ENCODE measurements at places on chromosomes 3 and 15. TPM values are rescaled to one million over a fixed set of nuclear protein-coding genes. Genes with fewer than 3 reads are reported as not detected.

Gene SSUH2
- not detected for total RNA-seq

Gene AGBL1
- not detected for total RNA-seq

Gene CD86
- not detected for total RNA-seq

Gene SERPINI2
- total RNA-seq = 0.32 TPM

Gene RTP4
- 1.2 TPM for total RNA-seq

DNA sequence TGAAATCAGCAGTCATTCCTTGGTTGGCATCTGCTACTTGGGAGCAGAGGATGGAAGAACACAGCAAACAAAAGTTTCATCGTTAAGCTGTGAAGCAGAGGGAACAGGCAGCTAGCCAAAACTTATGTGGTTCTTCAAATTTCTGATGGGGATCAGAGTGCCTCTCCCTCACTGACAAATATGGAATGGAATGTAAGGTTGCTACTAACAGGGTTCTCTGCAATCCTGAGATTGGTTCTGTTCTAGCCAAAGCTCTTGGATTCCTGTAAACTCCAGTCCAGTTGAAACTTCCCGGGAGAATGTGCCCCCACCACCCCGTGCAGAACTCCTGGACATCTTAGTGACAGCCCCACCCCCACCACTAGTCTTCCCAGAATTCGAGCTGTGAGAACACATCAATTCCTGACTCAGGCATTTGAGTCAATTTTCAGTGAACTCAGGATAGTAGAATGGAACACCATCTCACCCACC lies 55.9 kb upstream of the PHLDB2 start:
- DNase-seq = peak; percentile 100

DNA sequence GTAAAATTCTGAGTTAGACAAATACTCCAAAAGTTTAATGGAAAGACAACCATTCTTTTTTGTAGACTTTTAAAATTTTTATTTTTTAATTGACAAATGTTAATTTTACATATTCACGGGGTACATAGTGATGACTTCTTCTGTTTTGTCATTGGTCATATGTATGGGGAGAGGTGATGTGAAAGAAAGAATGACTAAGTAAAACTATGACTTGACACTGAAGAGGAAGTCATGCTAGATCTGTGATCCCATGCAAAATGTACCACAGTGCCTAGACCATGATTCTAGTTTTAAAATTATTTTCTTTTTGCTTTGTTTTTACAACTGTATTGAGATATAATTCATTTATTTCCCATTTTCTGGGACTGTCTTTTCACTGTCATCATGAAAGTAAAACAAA lies 281.6 kb downstream of the MBNL1 start:
- no peak for DNase-seq

DNA sequence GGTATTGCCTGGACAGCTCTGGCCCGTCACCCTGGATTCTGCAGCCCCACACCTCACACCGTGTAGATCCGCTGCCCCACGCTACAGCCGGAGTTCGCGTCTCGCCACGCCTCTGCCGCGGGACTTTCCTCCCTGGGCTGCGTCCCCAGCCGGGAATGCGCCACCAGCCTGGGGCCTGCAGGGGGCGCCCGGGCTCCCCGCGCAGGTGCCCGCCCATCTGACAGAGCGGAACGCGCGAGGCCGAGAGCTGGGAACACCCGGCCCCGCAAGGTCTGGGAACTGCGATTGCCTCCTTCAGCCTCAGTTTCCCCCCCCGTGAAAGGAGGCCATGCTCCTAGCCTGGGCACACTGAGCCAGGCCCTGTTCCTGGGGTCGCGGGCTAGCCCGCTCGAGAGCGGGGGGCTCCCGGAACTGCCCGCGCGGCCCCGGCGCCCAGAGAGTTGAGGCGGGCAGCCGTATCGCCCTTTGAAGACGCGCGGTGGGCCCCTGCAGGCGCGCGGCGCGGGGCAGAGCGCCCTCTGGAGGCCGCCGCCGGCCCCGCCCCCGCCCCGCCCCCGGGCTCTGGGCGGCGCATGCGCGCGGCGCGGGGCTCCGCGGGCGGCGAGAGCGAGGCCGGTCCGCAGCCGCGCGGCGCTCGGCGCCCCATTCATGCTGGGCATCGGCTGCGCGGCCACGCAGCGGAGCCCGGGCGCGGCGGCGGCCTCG lies at the start of gene PLXNA1:
TSS of gene PLXNA1 (plus strand) at position 645 of the 705 bp plus-strand sequence. CDS start 5,479 bp downstream, outside the sequence.
- peak; percentile 52 for DNase-seq

DNA sequence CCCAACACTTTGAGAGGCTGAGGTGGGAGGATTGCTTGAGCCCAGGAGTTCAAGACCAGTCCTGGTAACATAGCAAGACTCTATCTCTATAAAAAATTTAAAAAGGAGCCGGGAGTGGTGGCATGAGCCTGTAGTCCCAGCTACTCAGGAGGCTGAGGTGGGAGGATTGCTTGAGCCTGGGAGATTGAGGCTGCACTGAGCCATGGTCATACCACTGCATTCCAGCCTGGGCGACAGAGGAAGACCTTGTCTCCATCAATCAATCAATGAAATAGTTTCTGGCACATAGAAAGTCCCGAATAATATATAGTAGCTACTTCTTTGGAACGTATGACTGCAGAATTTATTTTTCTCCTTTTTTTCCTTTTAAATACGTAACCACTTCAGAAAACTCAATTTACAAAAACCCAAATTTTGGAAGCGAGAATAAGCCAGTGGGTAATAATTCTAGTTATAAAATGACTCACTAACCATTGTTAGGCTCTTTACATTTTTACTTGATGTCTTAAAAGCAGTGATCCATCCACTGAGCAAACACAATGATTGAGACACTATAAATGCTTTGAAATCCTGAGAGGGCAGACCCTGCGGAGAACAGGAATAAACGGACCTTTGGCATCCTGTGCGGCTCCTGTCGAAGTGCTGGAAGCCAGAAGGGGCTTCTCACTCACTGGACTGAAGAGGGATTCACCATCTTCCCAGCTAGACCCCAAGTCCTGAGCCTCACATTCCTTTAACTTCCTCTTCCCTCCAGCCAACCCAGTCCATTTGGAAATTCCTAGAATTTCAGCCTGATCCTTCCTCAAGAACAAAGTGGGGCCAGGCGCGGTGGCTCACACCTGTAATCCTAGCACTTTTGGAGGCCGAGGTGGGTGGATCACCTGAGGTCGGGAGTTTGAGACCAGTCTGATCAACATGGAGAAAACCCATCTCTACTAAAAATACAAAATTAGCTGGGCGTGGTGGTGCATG lies 68.4 kb upstream of the MFGE8 start:
- DNase-seq = peak; percentile 45

- DNase-seq = no peak
Measured at GRCh38 chr3:31707286-31707685, 174.6 kb downstream of the STT3B start.

DNA sequence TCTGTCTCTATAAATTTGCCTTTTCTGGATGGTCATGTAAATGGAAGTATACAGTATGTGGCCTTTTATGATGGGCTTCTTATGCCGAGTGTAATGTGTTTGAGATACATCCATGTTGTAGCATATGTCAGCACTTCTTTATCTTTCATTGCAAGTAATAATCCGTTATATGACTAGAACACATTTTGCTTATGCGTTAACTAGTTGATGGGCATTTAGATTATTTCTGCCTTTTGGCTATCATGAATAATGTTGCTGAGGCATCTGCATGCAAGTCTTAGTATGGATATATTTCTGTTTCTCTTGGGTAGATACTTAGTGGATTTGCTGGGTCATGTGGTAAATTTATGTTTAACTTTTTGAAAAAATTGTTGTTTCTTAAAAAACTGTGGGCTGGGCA lies 19.7 kb downstream of the KAT2B start:
- no peak for DNase-seq

- DNase-seq = no peak
Measured at GRCh38 chr3:71779674-71780377, 5.1 kb downstream of the PROK2 start.

GRCh38 chr3:27625864-27626263 lies 96.3 kb downstream of the EOMES start:
- DNase-seq = no peak

DNA sequence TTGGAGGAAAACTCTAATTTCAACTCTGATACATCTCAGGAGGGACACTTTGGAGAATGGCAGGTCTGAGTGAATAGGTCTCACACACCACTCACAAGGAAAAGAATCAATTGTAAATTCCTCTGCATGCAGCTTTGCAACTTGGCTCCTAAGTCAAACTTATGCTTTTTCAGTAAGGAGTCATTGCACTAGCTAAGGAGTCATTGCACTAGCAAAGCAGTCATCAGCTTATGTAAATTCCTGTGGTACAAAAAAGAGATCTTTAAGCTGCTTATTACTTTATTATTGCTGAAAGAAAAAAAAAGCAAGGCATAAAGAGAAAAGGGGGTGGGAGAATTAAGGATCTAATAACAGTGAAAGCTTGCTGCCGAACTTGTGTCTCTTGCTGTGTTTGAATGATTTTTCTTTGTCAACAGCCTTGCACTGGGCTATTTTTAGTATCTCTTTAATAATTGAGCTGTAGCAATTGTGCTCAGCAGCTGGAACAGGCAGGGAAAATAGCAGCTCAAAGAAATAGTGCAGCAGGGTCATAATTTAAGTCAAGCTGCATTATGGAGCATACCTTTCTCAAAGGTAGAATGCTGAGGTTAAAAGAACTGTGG lies 154.3 kb upstream of the ARPP21 start:
- DNase-seq = no peak

- no peak for DNase-seq
Measured at GRCh38 chr3:38507120-38507519, 11.0 kb downstream of the EXOG start.

- no peak for DNase-seq
Measured at GRCh38 chr3:151931171-151931570, 57.7 kb downstream of the SUCNR1 start.

Measured in astrocyte (in vitro differentiated cells and primary cell).